Brain pericyte (primary cell): ENCODE measurements at places on chromosomes 13 and 19.

- DNase-seq: no peak
These were observed 5.1 kb downstream of the CD37 start for GRCh38 chr19:49340069-49340864.

GRCh38 chr19:42281827-42282762 is 13.0 kb downstream of the CIC start:
- no peak for DNase-seq

DNA sequence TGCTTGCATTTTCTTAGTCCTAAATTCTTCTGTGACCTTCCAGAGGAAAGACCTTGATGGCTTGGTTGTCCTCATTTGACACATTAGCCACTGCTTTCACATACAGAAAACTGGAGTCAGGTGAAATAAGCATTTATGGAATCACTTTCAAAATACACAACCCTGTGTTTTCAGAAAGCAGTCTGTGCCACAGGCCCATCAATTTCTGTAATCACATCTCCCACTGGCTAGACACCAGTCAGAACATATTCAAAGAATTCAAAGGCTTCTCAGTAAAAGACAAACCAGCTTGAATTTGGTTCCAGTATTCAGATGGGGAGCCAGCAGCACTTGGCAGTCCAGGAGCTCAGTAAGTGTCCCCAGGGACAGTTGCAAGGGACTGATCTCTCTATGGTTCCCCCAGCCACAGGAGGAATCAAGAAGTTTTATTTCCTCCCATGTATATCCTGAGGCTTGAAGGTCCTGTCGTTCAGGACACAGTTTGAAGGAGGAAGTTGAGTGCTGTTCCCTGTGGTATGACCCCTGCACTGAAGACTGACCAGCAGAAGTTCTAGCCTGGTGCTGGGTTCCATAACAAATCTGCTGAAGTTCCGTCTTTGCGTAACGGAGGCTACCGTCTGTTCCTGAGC is 214.3 kb downstream of the FOXO1 start:
- DNase-seq: no peak

DNA sequence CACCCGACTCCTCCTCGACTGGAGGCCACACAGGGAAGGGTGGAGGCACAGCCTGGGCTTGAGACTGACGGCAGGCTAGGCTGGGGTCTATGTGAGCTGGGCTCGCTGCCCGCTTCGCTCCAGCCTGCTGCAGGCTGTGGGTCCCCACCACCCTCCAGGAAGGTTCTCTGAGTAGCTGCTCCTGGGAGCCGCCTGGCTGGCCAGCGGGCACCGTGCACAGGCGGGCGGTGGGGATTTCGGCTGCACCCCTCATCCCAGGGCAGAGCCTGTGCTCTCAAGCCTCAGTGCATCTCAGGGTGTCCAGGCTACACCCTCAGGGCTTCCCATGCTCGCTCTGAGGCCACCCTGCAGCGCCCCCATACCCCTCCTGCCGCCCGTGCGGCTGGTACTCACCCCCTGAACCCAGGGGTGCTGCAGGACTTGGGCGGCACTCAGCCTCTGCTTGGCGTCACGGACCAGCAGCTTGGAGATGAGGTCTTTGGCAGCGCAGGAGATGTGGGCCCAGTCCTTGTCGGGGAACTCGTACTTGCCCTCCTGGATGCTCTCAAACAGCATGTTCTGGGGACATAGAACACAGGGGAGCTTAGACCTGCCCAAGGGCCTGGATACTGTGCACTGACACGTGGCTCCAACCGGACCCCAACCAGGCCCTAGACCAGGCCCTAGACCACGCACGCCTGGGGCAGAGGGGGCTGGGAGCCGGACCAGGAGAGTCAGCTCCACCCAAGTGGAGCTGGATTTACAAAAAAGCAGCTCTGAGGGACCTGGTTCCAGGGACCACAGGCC is 10.2 kb downstream of the MKNK2 start:
- DNase-seq: no peak

DNA sequence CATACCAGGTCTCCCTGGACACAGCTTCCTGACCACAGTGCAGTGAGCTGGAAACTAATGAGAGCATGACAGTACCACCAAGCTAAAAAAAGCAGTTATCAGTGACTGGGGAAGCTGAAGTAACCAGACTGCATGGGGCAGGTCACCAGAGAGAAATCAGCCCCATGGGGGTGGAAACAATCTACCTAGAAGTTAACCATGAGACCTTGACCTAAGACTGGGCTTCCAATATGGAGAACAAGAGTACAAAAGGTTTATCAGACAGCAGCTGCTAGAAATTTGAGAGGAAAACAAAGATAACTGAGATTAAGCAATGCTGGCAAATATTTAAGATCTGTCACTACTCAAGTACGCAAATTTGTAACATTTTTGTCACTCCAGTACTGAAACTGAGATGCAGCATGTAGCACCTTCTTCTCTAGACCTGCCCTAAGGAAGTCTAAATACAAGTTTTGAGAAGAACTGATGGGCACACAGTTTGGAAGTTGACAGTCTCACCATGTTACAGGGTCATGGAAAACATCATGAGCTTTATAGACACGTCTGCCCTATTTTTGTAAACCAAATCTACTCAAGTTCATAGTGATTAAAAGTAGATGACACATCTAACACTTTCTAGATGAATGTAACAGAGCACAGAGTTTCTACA is 2641.8 kb upstream of the PCDH20 start:
- DNase-seq: no peak

DNA sequence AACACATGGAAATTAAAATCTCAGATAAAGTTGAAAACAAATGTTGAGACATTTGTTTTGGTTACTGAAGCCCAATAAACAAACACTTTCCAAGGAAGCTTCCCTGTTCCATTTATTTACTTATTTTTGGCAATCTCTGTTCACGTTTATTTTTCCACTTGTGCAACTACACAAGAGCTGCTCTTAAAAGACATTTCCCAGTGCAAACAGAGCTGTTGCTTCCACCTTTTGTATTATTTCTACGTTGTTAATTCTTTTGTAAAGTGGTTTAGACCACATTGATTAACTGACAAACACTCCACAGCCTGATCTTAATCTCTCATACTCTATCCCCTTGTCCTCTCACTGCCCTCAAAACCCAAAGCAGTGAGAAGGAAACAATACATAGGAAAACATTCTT is 757.6 kb downstream of the LIG4 start:
- no peak for DNase-seq

GRCh38 chr19:16336571-16336970 is 11.9 kb downstream of the KLF2 start:
- DNase-seq: no peak

GRCh38 chr13:113749967-113750366 is 9.1 kb upstream of the TMEM255B start:
- DNase-seq: no peak

DNA sequence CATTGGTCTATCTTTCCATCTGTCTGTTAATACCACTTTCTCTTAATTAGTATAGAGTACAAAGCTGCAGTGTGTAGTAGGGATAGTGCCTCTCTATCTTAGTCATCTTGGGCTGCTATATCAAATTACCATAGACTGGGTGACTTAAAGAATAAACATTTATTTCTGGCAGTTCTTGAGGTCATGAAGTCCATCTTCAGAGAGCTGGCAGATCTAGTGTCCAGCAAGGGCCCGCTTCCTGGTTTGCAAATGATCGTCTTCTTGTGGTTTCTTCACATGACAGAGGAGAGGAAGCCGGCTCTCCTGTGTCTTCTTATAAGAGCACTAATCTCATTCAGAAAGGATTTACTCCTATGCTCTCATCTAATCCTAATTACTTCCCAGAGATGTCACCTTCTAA is 6.1 kb downstream of the ZNF700 start:
- no peak for DNase-seq

- DNase-seq: no peak
These were observed 2.5 kb downstream of the FTL start for GRCh38 chr19:48967346-48968178.

GRCh38 chr13:31747966-31748365 is 8.6 kb downstream of the RXFP2 start:
- no peak for DNase-seq

- DNase-seq: no peak
These were observed 1952.0 kb upstream of the PCDH20 start for GRCh38 chr13:63367522-63368198.

DNA sequence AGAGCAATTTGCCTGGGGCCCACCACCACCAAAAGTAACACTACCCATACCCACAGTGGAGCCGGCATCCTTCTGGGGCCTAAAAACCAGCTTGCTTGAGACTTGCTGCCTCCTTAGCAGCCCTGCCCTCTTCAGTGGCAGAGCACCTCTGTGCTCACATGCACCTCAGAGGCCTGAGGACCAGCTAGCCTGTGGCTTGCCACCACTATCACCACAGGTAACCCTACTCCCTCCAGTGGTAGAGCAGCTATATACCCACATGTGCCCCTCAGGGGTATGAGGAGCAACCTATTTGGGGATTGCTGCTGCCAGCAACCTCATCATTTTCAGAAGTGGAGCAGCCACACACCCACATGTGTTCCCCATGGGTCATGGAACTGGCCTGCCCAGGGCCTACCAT is 111.4 kb upstream of the SPRY2 start:
- no peak for DNase-seq

DNA sequence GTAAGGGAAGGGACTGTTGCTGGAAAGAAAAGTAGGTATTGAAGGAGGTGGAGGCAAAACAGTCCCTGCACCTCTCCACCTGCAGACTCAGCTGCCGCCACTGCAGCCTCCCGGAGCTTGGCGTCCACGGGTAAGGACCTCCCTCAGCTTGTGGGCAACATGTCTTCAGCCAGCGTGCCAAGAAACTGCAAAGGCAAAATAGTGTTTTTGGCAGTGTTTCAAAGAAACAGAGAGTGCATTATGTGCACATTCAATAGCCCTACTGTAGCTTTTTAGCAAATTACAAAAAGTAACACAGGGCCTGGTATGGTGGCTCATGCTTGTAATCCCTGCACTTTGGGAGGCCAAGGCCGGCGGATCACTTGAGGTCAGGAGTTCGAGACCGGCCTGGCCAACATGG is 57.4 kb downstream of the ATP11A start:
- DNase-seq: no peak

DNA sequence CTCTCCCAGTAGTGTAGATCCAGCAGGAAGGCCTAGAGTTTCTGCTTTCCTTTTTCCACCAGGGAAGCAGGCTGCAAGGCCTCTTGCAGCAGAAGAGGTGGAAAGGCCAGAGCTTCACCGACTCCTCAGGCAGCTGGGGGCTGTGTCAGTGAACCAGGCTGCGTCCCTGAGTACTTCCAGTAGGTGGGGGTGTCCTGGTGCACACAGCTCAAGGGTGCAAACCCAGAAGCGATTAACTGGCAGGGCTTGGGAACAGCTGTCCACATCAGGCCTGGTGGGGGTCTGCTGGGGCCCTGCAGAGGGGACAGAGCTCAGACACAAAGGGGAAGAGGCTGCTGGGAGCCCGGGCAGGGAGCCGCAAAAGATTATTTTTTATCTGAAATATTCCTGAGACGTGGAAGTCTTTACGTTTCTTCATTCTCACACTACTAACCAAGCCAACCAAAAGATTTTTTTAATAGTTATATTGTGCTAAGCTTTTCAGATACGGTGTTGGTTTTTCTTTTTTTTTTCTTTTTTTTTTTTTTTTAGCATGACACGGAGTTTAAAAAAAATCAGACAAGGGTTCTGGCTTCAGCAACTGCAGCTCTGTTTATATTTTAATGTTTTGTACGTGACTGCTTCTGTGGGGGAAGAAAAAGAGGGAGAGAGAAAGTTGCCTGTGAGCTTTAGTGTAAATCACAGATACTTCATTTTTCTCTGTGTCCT is 11.0 kb downstream of the TSHZ3 start:
- DNase-seq: peak; percentile 53

GRCh38 chr19:3059653-3060052 is 2.6 kb downstream of the TLE5 start:
- no peak for DNase-seq

- no peak for DNase-seq
These were observed 525 bp downstream of the CARS2 start for GRCh38 chr13:110705356-110705825.

DNA sequence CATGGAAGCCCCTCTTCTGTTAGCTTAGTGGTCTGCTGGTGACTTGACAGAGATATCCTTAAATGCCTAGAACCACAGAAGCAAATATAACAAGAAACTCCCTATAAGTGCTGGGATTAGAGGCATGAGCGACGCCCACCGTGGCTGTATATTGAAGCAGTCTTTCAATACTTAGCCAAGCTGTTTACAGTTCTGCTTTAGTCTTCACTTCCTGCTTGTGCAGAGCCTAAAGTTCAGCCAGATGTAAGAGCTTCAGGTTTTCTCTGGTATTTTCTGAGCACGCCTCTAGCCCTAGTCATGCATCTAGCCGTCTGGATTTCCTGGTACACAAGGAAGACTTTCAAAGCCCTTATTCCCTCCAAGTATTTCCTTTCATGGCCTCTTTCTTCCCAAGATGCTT is 28.5 kb downstream of the TRPM4 start:
- no peak for DNase-seq

DNA sequence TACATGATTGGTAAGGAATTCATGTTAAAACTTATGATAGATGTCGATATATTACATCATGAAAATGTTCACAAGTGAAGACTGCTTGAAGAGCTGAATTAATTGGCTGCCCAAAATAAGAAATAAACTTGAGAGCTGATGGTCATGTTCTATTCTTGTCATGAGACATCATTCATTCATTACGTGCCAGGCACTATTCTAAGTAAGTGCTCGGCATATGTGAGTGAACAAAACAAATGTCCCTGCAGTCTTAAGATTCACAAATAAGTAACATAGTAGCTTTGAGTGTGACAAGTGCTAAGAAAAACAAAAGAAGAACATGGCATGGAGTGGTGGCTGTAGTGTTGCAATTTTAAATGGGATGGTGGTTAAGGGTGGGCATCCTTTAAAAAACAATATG is 329.3 kb downstream of the SUCLA2 start:
- no peak for DNase-seq

DNA sequence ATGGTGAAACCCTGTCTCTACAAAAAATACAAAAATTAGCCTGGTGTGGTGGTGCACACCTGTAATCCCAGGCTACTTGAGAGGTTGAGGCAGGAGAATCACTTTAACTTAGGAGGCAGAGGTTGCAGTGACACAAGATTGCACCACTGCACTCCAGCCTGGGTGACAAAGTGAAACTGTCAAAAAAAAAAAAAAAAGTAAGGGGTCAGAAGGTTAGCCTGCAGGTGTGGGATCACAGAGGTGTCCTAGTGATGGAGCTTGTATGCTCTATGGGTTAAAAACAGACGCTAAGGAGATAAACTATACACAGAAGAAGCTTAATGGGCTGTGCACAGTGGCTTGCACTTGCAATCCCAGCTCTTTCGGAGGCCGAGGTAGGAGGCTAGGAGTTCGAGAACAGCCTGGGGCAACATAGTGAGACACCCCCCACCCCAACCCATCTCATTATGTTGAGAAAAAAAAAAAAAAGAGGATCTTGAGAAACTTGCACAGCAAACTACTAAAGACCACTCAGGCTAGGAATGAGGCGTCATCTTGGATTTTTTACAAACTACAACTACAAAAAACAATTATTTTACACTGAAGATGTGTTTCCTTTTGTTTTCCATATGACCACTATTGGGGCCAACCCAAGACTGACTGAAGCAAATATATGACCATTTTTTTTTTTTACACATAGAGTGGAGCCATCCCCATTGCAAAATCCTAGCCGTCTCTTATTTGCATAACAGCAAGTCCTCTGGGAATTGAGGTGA is 7.9 kb downstream of the FOSB start:
- no peak for DNase-seq

- DNase-seq: no peak
These were observed 5.3 kb downstream of the PRKACA start for GRCh38 chr19:14112051-14112808.

- DNase-seq: no peak
These were observed 2.3 kb downstream of the HTR2A start for GRCh38 chr13:46894568-46894967.

- DNase-seq: no peak
These were observed 3.3 kb upstream of the RASA3 start for GRCh38 chr13:114135731-114136171.

- DNase-seq: no peak
These were observed 349.0 kb downstream of the EFNB2 start for GRCh38 chr13:106186366-106187030.
